Urinary bladder (tissue), 4 donors: ENCODE measurements at places on chromosomes 4 and X. TPM values are rescaled to one million over a fixed set of nuclear protein-coding genes. Genes with fewer than 3 reads are reported as not detected.

Gene SLC26A1
- 0.20 TPM for polyA plus RNA-seq

Gene PASD1
- not detected for polyA plus RNA-seq

Gene ANOS1
- polyA plus RNA-seq = 0.53 TPM

Gene CCDC120
- 4.5 TPM for polyA plus RNA-seq

Gene OTUD6A
- not detected for polyA plus RNA-seq

Gene TLR3
- 4.7 TPM for polyA plus RNA-seq

Gene CENPU
- polyA plus RNA-seq = 1.5 TPM

Gene WDR19
- polyA plus RNA-seq = 30.2 TPM

Gene SMR3B
- not detected for polyA plus RNA-seq
